GM12878 (cell line): ENCODE measurements at places on chromosomes 6 and 20. TPM values are rescaled to one million over a fixed set of nuclear protein-coding genes. Genes with fewer than 3 reads are reported as not detected.

The AK9 gene
- 2.8 and 3.4 TPM in 2 replicates for total RNA-seq

The SUPT3H gene
- 2.1 TPM in 2 replicates for total RNA-seq

The PPARD gene
- 12.2 and 12.3 TPM in 2 replicates for total RNA-seq

The COL19A1 gene
- 4.4 and 5.6 TPM in 2 replicates for total RNA-seq

The APMAP gene
- 31.7 and 32.9 TPM in 2 replicates for total RNA-seq

The MDFI gene
- total RNA-seq, result not detected in 2 replicates

The TFAP2A gene
- total RNA-seq, result 0.21 and 0.46 TPM in 2 replicates

The MLN gene
- not detected in 2 replicates for total RNA-seq

The ULBP3 gene
- total RNA-seq, result not detected in 2 replicates

The MCCD1 gene
- total RNA-seq, result not detected in 2 replicates

The FHL5 gene
- not detected in 2 replicates for total RNA-seq

The ZNF322 gene
- total RNA-seq, result 17.9 and 19.1 TPM in 2 replicates

The TRAPPC3L gene
- not detected in 2 replicates for total RNA-seq

The SLC25A27 gene
- not detected in 2 replicates for total RNA-seq

The BMP5 gene
- not detected in 2 replicates for total RNA-seq

The PLAGL2 gene
- total RNA-seq, result 29.7 and 31.7 TPM in 2 replicates

The BPIFB4 gene
- not detected in 2 replicates for total RNA-seq

The LGSN gene
- not detected in 2 replicates for total RNA-seq

The FAM162B gene
- total RNA-seq, result not detected in 2 replicates
